ENCODE measurements at places on chromosomes 13 and 19. TPM values are rescaled to one million over a fixed set of nuclear protein-coding genes. Genes with fewer than 3 reads are reported as not detected.

- no peak for DNase-seq
Observed at GRCh38 chr13:52992110-52992509, 36.5 kb upstream of the OLFM4 start.

GRCh38 chr13:37094840-37095239 is 10.6 kb downstream of the CSNK1A1L start:
- no peak for DNase-seq

DNA sequence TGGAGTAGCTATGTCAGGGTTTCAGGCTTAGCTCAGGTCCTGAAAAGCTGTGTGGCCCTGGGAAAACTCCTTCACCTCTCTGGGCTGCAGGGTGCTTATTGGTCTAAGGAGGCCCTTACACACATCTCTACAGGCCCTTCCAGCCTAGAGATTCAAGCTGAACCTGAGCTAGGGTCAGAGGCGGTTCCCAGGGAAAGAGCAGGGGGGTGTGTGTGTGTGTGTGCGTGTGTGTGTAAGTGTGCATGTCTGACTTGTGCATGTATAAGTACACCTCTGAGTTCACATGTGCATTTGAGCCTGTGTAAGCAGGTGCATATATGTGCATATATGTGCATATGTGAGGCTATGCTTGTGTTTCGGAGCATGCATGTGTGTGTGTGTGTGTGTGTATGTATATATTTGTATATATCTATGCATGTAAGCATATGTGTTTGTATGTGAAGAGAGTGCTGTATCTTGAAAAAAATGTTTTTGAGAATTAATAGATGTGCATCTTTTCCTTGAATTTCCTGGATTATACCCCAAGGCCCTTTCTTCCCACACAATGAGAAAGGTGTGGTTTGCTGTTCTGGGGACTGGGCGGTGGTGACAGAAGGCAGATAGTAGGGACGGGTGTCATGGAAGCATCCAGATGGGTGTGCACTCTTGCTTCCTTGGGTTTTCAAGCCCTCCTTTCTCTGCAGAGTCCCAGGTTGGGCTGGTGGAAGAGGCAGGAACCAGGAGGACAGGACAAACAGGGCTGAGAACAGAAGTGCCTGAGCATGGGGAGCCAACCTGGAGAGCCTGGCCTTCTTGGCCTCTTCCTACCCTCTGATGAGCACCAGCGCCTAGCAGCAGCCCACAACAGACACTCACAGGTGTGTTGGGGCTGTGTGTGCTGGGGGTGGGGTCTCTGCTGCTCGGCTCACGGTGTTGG is 150.3 kb upstream of the TSHZ3 start:
- DNase-seq: no peak

The PSG3 gene
- not detected for total RNA-seq

The LIPE gene
- total RNA-seq: 9.1 TPM

The ZNF426 gene
- 24.4 TPM for total RNA-seq

The SLC25A41 gene
- total RNA-seq: 0.07 TPM

The ERICH6B gene
- not detected for total RNA-seq

The UBE2L5 gene
- not detected for total RNA-seq

The MEF2B gene
- 0.13 TPM for total RNA-seq

The CDC42EP5 gene
- total RNA-seq: 30.2 TPM
